Glutamatergic neuron (in vitro differentiated cells): ENCODE measurements at places on chromosomes 2 and 18. TPM values are rescaled to one million over a fixed set of nuclear protein-coding genes. Genes with fewer than 3 reads are reported as not detected.

Gene SERPINB11
- not detected for total RNA-seq

Gene PECR
- 33.0 TPM for total RNA-seq

DNA sequence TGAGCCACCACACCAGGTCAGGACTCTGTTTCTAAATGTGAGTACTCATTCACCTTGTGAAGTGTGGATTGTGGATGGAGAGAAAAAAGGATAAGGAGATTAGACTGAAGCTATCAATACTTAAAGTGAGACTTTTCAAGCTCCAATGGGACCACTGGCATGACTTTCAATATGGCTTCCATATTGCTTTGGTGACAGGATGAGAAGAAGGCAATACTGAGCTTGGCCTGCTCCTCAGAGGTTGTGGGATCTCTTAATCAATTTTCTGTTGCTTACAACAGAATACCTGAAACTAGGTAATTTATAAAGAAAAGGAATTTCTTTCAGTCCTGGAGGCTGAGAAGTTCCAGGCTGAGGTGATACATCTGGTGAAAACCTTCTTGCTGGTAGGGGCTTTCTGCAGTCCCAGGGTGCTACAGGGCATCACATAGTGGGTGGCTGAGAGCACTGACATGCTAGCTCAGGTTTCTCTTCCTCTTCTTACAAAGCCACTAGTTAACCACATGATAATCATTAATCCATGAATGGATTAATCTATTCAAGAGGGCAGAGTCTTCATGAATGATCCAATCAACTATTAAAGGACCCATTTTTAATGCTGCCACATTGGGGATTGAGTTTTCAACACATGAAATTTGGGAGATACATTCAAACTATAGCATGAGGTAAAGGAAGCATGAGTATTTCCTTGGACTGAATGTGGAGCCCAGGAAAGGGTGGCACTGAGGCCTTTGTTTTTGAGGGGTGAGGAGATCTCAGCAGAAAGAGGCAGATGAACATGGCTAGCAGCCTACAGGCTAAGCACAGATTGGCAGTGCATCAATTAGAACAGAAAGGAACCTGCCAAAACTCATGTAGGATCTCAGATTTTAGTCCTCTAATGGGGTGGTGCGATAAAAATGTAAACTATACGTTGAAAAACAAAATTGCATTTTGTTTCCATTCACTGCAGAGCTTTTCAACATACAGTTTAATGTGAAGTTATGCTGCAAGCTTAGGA lies 274.5 kb downstream of the PIK3C3 start:
- no peak for DNase-seq

- DNase-seq = no peak
These were observed 42.9 kb downstream of the SRBD1 start for GRCh38 chr2:45567974-45568789.

GRCh38 chr2:204115137-204116056 lies 178.8 kb downstream of the ICOS start:
- DNase-seq = no peak

GRCh38 chr2:68689553-68690537 lies 44.8 kb upstream of the ARHGAP25 start:
- no peak for DNase-seq

DNA sequence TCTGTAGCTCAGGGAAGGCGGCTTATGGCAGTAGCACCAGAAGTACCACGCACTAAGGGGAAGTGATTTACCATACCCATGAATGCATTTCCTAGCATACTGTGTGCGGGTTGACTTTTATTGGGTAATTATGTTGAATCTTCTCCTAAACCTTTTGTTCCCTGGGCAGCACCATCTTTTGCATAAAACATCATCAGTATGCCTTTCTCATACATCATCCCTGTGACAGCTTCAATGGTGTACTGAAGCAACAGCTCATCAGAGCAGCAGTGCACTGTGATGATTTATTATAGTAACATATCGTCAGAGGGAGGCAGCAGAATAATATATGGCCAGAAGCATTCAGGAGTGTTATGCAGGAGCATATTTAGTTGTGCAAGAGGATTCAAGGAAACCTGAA lies 204.9 kb downstream of the CDH7 start:
- DNase-seq = no peak

DNA sequence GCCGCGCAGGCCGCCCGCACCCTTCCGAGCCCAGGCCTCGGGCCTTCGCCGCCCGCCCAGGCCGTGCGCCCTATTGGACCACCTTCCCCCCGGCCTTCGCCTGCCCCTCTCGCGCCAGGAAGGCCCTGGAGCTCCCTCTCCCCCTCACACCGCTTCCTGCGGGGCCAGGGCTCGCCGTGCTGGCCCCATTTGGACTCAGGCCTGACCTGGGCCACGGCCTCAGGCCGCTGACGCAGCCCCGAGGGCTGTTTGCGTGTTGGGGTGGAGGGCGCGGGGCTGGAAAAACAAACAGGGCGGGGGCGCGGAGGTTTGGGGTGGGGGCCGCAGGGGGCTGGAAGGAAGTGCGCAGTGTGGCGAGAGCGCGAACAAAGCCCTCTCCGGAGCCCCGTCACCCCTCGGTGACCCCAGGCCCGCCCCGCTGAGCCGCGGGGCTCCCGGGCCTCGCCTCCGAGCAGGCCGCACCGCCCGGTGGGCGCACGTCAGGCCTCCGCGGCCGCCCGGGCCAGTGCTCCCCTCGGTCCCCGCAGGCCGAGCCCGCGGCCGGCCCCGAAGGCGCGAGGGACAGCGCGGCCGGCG lies 12.3 kb upstream of the SIX3 start:
- peak; percentile 22 for DNase-seq

DNA sequence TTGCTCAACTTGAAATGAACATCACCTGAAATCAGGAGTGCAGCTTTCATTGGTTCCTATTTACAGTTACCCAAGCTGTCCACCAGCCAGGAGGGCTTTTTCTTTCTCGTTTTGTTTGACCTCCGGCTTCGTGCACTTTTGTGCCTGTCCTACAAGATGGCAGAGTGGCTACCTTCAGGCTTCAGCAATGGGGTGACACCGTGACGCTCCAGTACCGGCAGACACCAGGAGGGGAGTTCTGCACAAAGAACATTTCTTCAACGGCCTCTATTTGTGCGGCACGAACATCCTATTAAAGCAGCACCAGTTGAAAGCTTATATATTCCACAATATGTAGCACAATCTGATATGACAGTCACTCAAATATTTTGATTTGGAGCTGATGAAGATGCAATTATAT lies 18.3 kb downstream of the RNASEH1 start:
- no peak for DNase-seq

DNA sequence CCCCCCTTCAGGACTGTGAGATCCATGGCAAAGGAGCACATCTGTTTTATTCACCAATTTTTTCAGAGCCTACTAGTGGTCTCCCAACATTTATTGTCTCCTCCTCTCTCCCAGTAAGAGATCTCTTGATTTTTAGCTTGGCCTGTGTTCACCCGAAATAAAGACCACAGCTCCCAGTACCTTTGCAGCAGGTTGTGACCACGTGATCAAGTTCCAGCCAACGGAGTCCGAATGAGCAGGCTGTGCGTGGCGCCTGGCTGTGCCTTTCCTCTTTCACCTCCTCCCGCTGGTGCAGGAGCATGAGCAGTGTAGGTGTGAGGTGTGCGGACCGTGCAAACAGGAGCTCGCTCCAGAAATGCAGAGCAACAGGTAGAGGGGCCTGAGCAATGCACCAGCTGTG lies 143.6 kb upstream of the GLI2 start:
- no peak for DNase-seq
